PC-9 (cell line): ENCODE measurements at places on chromosomes 1 and 21. TPM values are rescaled to one million over a fixed set of nuclear protein-coding genes. Genes with fewer than 3 reads are reported as not detected.

- DNase-seq = no peak
Observed at GRCh38 chr1:172964864-172965263, 85.9 kb downstream of the TNFSF18 start.

GRCh38 chr1:56433056-56433577, 146.2 kb downstream of the PLPP3 start:
- DNase-seq = no peak

DNA sequence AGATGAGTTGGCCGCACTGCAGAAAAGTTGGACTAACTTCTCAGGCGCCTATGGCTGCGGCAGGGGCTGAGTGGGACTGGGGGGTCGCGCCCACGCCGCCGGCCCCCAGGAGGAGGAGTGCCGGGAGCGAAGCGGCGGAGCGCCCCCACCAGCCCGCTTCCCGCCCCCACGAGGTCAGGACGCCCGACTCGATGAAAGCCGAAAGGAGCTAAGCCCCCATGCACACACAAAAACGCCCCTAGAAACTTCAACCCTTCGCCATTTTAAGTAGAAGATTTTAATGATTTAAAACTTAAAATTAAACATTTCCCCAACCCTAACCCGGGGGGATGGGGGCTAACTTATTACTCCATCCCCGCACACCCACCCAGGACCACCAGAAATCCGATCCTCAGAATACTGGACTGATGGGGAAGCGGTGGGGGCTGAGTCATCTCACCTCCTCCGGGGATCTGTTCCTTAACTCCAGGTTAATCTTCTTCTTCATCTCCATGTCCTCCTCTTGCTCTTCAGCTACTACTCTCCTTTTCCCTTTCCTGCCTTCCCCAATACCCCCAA, 539 bp downstream of the ANP32E start:
- no peak for DNase-seq

GRCh38 chr1:170891872-170892271, 43.5 kb upstream of the MROH9 start:
- DNase-seq = no peak

WDR26 gene
- total RNA-seq = 76.0 and 88.9 TPM in 2 replicates

C1orf116 gene
- total RNA-seq = 30.2 and 36.7 TPM in 2 replicates

SHE gene
- total RNA-seq = not detected in 2 replicates
